GM12864 (cell line): ENCODE measurements at places on chromosomes 16 and 17.

DNA sequence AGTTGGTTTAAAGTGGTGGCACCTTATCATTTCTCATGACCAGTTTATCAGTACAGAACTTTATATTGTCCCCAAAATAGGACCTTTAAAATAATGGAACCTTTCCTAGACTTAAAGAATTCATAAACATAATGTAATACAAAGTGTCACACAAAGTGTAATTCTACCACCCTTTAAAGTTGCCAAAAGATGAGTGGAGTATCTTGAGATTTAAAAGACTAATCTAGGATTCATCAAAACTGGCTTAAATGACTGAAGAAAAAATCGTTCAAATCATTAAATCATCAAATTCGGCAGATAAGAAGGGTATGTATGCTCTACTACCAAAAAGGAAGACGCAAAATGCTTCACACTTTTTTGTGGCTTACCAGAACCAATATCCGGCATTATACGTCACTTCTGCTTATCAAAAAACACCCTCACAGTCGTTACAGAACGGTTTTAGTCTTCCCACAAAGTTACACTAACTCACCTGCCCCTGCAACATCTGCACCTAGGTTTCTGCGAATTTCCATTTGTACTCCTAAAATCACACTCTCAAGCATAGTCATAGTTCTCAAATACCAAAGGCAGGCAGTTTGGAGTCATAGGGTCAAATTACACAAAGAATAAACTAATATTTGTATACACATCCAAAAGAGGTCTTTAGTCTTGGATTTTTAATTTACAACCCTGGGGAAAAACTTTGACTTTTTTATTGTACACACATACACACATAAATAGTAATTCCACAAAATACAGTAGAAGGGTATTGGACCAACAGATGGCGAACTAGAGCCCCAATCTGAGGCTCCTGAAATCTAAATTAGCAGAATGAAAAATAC lies 1.4 kb upstream of the KANSL1 start:
- peak; percentile 86 for DNase-seq

DNA sequence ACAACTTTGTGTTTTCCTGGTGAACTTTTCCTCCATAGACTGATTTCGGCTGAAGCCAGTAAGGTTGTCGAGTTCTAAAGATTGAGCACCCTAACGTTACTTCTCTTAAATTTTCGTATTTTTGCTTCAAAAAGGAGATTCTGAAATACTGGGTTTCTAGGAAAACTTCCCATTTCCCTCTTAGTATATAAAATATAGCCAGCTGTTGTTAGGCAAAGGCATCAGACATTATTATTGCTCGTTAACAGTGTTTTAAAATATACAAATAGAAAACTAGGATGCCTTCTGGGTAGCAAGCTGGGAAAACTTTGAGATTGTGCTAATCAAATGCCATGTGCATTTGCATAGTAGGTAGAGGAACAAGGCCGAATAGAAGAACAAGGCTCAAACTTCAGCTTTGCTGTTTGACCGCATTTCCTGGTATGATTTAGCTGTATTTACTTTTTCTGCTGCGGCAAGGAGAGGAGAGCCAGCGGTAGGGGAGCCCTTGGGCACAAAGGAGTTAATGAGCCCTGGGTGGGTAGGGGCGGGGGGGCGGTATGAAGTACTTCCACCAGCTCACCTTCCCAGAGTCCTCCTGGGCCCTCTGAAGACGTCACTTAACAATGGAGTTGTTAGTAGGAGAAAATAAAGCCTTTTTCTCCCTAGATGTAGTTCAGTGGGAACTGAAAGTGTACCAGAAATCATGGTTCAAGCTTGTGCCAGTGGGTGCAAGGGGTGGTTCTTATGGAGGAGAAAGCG lies 151.9 kb downstream of the MSI2 start:
- DNase-seq = no peak

DNA sequence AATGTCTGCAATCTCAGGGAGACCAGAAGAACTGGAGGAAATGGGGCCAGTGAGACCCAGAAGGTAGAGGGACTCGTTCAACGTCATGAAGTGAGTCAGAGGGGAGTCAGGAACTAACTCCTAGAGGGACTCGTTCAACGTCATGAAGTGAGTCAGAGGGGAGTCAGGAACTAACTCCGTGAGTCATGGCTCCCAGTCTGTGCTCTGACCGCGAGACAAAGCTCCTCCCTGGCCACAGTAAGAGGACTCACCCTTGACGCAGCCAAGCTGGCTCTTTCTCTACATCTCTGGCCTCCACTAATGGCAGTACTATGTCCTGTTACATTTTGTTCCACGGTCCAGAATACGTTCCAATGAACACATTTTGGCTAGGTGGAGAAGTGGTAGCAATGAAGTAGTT lies 902.5 kb downstream of the KCNJ2 start:
- DNase-seq = no peak

DNA sequence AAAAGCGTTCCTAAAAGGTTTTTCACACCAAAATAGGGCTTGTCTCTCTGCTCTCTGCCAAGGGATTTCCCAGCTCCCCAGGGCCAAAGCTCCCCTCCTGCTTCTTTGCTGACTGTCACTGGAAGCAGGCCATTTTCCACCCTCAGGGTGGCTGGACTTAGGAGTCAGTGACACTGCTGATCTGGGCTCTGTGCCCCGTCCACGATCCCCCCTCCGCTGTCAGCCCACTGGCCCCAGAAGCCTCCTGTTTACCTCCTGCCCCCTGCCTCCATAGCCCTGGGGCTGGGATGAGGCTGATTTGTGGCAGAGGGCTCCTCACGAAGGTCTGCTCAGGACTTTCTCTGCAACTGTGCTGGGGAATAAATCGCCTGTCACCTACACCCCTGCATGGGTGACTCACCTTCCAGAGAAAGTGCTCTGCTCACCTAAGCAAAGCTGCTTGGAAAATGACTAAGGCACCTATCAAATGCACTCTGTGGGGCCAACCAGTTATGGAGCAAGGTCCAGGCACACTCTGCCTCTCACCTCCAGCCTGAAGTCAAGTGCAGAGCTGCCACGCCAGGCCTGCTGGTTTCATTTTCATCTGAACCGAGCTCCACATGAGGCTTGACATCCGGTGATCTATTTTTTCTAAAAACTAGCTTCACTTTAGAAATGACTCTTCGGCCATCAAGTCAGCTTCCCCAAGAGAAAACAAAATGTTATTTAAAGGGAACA lies 4.9 kb downstream of the MAP3K14 start:
- peak; percentile 90 for DNase-seq

DNA sequence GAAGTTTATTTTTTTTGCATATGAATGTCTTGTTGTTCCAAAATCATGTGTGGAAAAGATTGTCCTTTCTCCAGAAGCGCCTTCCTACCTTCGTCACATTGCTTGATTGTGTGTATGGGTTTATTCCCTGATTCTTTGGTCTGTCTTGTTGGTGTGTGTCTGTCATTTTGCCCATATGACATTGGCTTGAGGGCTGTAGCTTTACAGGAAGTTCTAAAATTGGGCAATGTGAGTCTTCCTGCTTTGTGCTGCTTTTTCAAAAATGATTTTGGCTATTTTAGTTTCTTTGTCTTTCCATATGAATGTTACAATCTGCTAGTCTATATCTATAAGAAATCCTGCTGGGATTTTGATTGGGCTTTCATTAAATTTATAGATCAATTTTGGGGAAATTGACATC lies 217.2 kb downstream of the SNX29 start:
- DNase-seq = no peak

DNA sequence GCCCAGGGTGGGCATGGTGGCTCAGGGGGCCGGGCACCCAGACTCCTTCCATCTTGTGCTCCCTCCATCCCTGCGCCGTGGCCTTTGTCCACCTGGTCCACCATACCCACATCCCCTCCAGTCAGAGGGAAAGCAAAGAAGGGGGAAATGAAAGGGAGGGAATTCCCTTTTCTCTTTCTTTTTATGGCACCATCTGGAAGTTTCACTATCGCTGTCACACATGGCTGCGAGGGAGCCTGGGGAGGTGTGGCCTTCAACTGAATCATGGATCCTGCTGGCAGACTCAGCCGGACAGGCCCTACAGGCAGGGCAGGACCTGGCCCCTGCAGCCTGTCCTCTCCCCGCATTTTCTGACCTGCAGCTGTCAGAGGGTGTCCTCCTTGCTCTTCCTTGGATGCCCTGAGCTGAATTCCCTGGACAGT lies 6.2 kb downstream of the SLC12A3 start:
- DNase-seq = no peak

DNA sequence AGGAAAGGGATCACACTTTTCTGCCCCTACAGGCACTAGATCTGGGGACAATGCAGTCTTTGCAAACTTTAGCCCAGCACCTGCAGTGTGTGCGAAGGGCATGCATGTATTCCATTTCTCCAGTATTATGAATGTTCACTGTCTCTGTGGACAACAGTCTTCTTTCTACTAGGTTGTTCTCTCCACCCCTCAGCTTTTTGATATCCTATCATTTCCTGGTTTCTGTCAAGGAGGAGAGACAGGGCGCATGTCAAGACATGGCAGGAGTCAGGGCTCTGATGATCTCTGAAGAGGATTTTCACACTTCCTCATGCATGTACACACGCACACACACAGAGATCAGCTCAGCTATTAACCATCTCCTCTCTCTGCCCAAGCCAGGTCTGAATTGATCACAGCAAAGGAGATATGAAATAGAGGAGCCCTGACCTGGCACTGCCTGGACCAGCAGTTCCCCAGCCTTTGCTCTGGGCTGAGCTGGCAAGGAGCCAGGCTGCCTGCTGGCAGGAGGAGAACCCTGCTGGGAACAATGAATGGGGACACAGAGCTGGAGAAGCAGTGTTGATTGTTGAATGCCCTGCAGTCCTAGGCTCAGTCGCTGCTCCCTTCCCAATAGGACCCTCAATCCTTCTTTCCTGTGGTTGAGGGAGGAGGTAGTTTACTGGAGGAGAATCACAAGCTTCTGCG lies 2.6 kb downstream of the GPR179 start:
- DNase-seq = no peak

GRCh38 chr16:12793865-12794240 lies 9.8 kb downstream of the CPPED1 start:
- no peak for DNase-seq

GRCh38 chr17:31448467-31449077 lies 57.1 kb downstream of the RAB11FIP4 start:
- DNase-seq = no peak

DNA sequence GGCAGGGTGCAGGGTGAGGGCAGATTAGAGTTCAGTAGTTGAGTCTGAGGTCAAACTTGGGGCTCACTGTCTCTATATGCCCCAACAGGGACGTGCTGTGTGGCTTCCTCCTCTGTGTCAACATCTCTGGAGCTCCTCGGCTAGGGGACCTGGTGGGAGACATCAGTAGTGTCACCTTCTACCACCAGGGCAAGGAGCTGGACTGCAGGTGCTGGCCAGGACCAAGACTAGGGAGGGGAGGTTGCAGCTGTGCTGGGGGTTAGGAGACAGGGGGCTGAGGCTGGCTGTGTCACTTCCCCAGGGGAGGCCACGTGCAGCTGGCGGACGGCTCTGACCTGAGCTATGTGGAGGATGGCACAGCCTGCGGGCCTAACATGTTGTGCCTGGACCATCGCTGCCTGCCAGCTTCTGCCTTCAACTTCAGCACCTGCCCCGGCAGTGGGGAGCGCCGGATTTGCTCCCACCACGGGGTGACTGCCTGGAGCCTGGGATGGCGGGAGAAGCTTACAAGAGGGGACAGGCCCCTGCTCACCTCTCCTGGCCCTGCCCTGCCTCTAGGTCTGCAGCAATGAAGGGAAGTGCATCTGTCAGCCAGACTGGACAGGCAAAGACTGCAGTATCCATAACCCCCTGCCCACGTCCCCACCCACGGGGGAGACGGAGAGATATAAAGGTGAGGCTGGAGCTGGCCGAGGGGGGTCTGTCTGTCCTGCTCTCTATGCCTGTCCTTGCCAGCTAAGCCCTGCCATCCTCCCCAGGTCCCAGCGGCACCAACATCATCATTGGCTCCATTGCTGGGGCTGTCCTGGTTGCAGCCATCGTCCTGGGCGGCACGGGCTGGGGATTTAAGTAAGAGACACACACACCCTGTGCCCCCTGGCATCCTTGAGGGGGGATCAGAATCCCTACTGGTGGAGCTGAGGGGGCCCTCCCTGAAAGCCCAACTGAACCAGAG lies 18.9 kb downstream of the ADAM11 start:
- no peak for DNase-seq
